ENCODE measurements at places on chromosomes 7 and 10.

DNA sequence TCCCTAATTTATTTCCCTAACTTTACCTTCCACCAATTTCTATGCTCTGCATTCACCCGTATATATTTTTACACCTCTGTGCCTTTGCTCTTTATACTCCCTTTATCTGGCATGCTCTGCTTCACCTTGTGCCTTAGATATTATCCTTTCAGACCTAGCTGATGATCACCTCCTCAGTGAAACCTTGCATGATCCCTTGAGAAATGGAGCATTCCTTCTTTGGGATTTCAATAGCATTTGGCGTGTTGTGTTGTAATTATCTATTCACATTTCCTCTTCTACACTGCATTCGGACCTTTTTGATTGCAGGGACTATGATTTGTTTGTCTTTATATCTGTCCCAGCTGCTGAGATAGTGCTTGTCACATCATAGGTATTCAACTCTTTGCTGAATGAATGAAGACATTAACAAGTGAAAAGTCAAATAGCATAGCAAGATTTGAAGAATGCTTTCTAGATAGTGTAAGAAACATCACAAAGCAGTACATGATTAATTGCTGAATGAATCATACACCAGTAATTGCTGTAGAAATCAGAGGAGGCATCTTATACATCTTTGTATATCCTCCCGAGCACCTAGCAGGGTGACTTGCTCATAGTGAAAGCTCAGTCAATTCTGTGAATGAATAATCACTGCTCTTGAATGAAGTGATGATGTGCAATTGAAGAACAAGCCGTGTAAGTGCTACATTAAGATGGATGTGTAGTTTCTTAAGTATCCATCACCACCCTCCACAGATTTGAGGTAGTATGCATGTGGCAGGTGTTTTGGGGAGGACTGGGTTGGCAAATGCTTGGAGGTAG is 2.0 kb upstream of the TM9SF3 start:
- no peak for DNase-seq

GRCh38 chr10:31426401-31426800 is 107.4 kb downstream of the ZEB1 start:
- DNase-seq = no peak

GRCh38 chr10:49025347-49025983 is 85.8 kb upstream of the LRRC18 start:
- DNase-seq = no peak

- DNase-seq = peak; percentile 64
These were observed 40.0 kb upstream of the AGR3 start for GRCh38 chr7:16921644-16922257.

- no peak for DNase-seq
These were observed 26.1 kb upstream of the PRKAR1B start for GRCh38 chr7:753190-753589.

- no peak for DNase-seq
These were observed 138.9 kb downstream of the SH3PXD2A start for GRCh38 chr10:103716206-103717160.

GRCh38 chr10:11345224-11346054 is 266.0 kb downstream of the USP6NL start:
- peak; percentile 37 for DNase-seq

DNA sequence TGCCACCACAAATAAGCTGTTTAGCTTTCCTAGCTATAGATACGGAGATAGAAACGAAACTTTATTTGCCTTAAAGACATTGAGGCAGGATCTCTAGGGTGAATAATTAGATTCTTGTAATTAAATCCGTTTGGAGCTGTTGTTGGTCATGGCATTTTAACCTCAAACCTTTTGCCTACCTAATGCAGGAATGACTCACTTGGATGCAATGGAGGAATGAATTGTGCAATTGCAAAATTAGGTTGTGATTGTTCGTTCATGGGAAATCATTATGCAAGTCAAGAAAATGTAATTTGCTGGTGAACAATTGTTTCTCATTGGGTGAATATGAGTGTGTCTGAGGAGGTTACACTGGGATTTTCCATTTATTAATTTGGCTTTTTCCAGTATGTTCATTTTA is 703.5 kb downstream of the GATA3 start:
- DNase-seq = no peak

- no peak for DNase-seq
These were observed 144.1 kb upstream of the FAM171A1 start for GRCh38 chr10:15515202-15515601.

- peak; percentile 64 for DNase-seq
These were observed 3.6 kb downstream of the ZEB1 start for GRCh38 chr10:31322647-31323046.

GRCh38 chr10:47378183-47378510 is 5.9 kb downstream of the ZNF488 start:
- no peak for DNase-seq

DNA sequence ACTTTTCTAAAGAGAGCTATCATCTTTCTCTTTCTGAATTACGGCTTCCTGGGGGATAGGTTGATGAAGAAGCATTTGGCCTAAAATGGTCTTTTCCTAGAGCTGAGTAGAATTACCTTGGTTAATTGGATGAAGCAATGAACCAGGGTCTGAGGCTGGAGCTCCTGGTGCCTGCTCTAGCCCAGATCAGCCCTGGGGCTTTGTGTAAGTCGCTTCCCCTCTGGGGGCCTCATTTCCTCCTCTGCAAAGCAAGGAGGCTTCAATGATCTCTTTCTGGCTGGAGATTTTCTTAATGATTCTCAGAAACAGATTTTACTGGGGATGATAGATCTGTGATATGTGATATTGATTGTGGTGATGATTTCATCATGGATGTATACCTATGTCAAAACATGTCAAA is 3.5 kb upstream of the CPA2 start:
- no peak for DNase-seq

DNA sequence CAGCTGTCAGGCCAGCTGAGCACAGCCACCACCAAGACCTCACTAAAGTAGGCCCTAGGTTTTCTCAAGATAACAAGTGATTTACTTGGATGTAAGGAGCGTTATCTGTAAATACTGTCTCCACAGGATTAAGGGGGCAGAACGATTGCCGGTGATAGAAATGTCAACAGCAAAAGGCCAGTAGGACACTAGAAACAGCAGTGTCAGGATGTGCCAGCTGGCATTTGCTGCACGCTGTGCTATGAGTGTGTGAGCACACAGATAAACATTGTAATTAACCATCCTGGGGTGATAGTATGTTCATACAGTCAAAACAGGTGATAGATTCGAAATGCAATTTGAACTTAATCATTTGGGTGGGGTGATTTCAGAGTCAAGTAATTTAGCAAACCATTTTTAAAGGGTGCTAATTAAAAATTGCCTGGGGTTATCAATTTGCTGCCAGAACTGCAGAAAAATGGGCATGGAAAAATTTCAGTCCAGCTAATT is 36.3 kb upstream of the NOBOX start:
- DNase-seq = no peak

- DNase-seq = no peak
These were observed 70.8 kb downstream of the RBM33 start for GRCh38 chr7:155715111-155715805.

DNA sequence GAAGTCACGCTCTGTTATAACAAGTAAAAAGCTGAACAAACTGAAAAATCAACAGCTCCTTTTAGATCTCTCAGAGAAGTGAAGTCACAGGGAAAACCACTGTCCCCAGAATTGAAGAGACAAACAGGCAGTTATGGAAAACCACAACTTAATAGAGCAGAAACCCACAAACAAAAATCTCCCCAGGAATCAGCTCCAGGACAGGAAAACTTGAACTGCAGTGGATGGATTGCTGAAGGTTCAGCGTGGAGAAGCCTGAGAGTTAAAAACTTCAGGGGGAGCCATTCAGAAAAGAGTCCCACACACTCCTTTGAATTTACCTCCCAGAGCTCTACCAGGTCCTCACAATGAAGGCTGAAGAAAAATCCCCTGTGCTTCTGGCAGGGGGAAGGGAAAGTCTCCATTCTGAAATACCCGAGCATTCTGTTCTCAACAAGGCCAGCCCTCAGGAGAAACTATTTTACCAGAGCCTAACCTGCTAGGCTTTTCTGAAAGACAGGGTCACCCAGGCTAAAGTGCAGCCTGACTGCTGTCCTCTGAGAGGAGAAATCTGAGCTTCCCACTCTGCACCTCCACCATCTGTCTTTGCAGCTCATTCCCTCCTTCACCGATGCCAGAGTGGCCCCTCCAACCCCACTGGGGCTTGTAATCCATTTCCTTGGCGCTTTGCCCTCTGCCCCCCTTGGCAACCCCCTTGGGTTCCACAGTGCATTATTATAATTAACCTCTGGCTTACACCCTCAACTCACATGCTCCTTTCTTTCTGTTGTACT is 65.0 kb upstream of the CCNY start:
- peak; percentile 82 for DNase-seq

GRCh38 chr10:130105724-130106123 is 4.9 kb downstream of the C10orf143 start:
- no peak for DNase-seq

- peak; percentile 52 for DNase-seq
These were observed 1.6 kb downstream of the ZNF746 start for GRCh38 chr7:149495785-149496641.

DNA sequence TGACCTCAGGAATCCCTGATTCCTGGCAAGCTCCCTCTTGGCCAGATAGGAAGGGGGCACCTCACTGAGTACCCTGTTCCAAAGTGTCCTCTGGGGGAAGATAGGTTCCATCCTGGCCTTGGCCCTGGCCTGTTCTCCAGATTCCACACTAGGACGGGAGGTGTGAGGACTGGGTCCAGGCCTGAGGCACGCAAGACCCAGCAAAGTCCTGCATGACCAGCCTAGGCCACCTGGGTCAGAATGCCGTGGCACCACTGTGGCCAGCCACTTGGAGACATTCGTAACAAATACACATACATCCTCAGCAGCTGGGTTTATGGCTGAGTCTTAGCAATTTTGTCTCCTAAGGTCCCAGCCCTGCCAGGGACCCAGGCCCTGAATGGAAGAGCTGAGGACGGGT is 23.3 kb upstream of the TLX1 start:
- DNase-seq = no peak

DNA sequence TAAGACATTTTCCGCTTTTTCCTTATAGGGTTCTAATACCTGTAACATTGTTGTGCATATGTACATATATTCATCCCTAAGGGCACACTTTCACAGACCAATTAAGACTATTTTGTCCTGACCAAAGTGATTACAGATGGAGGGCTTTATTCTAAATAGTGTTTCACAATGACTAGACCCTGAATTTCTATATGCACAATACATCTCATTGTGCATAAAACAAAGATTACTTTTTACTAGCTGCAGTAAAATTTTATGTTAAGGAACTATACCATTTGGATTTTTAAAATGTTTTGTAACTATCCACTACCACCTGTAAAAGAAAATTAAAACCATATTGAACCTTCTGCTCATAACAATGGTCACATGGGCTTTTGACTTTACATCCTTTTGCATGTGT is 87.8 kb downstream of the CTTNBP2 start:
- no peak for DNase-seq

DNA sequence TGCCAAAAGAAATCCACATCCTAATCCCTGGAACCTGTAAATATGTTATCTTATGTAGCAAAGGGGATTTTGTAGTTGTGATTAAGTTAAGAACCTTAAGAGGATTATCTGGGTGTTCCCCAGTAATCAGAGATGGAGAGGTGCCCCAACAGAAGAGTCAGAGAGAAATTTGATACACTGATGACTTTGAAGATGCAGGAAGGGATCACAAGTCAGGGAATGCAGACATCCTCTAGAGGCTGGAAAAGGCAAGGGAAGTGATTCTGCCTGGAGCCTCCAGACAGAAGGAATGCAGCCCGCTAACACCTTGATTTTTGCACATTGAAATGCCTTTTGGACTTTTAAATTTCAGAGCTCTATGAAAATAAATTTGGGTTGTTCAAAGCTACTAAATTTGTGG is 531.7 kb downstream of the DNAJB9 start:
- DNase-seq = no peak

GRCh38 chr10:1530871-1531517 is 206.3 kb downstream of the ADARB2 start:
- DNase-seq = no peak

GRCh38 chr7:128812514-128813168 is 17.6 kb upstream of the FLNC start:
- no peak for DNase-seq

DNA sequence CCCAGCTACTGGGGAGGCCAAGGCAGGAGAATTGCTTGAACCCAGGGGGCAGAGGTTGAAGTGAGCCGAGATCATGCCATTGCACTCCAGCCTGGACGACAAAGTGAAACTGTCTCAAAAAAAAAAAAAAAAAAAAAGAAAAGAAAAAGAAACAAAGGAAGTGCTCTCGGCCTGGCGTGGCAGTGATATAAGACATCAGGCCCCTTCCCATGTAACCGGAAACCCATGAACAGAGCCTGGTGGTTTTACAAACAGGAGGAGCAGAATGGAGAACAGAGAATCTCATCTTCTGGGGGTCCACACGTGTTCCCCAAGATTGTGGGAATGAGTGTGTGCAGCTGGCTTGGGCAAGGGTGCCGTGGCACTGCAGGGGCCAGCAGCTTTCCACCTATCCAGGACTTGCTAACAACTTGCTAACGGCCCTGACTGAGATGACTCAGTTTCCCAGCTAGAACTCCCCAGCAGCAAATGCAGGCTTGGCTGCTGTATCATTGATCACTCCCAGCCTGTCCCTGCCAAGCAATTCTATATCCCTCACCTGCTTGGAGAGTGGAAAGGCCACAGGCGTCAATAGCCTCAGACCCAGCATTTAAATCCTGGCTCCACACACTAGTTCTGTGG is 103.0 kb downstream of the COL26A1 start:
- DNase-seq = no peak

DNA sequence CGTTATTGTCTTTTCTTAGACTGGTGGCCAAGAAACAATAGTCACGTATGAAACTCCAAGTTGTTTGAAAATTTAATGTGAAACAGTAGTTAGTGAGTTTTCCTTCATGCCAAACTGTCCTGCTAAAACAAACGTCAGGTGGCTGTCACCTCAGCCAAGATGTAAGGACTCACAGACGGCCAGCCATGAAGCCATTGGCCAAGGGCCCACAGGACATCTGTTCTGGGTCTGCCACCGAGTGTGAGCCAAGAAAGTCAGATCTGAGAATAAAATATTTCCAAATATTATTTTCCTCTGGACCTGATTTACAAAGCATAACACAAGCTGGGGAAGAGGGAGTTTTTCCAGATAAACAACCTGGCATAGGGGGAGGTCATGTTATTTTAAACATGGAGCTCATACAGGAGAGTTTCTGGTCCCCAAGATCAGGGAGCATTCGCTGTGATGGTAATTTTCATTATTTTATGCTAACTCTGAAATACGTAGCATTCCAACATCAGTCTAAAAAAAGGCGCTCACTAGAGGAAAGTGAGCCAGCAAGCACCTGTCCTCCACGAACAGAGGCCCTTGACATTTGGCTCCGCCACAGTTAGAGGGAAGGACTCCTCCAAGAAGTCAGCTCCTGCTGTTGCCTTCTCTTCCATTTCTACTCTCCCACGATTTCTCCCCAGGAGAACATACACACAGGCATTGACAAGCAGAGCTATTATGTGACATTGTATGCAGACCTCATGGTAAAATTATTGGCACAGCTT is 38.9 kb upstream of the LANCL2 start:
- DNase-seq = no peak

DNA sequence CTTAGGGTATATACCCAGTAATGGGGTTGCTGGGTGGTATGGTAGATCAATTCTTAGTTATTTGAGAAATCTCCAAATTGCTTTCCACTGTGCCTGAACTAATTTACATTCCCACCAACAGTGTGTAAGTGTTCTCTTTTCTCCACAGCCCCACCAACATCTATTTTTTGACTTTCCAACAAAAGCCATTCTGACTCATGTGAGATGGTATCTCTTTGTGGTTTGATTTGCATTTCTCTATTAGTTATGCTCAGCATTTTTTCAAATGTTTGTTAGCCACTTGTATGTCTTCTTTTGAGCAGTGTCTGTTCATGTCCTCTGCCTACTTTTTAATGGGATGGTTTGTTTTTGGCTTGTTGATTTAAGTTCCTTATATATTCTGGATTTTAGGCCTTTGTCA is 66.4 kb downstream of the MGAM2 start:
- DNase-seq = no peak
